Neural progenitor cell (in vitro differentiated cells): ENCODE measurements at places on chromosomes 1 and 21.

DNA sequence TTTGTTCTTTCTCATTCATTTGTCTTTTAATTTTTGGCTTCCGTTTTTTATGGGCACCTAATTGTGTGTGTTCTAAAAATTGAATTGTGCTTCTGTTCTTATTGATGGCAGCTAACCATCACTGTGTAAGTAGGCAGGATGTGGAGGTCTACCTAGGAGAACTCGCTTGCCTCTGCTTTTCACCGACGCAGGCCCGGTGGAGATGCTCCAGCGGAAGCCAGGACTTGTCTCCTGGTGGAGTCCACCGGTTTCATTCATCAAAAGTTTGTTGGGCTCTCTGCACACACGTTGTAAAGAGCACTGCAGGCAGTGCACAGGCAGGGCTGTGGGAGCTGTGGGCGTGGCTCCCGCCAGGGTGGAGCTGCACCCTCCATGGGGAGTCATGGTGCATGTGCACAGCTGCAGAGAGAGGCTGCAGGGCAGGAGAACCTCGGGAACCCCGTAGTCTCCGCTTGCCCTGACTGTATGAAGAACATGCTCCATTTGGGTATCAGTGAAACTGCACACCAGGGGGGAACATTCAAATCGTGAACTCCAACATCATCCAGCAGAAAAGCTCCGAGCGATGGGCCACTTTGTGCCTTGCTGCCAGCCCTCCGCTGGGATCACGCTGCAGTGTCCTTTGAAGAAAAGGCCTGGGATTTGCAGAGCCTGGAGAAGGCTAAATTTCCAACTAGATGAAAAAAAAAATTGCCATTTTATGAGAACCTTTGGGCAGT lies 6.0 kb upstream of the C1orf174 start:
- DNase-seq: no peak

DNA sequence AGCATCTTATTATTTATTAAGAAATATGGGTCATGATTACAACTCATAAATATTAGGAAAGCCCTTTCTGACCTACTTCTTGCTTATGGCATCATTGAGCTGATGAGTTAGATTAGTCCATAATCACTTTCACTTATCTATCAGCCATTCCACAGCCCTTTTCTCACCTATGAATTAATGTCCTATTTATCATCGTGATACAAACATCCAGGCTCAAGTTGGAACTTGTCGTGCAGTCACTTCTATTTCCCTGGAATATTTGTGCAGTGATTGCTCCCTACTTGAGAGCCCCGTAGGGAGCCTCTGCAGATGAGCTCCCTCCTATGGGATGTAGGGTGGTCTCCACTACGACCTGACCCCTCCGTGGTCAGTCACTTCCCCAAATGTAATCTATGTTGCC lies 8.1 kb upstream of the F3 start:
- DNase-seq: no peak

- DNase-seq: no peak
These were observed 74.5 kb upstream of the USP24 start for GRCh38 chr1:55289614-55290013.

- no peak for DNase-seq
These were observed 69.4 kb downstream of the GPATCH2 start for GRCh38 chr1:217561446-217561845.

DNA sequence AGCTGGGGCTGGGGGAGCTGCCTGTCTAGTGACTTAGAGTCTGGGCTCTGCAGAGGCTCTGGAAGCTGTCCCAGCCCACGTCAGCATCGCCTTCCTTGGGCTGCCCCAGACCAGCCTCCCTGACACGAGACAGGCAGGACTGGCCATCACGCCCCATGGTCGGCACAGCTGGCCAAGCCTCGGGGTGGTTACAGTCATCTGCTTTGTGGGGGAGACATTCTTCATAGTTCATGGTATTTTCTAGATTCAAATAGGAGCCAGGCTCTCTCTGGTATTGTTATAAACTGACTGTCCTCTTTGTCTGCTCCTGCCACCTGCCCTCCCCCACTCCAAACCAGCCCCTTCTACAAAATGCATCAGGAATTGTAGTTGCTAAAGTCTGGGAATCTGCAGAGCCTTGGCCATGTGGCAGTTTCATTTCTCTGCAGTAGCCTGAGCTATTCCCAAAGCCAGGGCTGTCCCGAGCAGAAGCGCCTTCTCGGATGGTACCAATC lies 29.4 kb downstream of the OLFML2B start:
- DNase-seq: no peak

GRCh38 chr1:211330282-211330936 lies 3.8 kb downstream of the TRAF5 start:
- DNase-seq: no peak

GRCh38 chr1:15305468-15305770 lies 58.4 kb downstream of the FHAD1 start:
- DNase-seq: no peak

DNA sequence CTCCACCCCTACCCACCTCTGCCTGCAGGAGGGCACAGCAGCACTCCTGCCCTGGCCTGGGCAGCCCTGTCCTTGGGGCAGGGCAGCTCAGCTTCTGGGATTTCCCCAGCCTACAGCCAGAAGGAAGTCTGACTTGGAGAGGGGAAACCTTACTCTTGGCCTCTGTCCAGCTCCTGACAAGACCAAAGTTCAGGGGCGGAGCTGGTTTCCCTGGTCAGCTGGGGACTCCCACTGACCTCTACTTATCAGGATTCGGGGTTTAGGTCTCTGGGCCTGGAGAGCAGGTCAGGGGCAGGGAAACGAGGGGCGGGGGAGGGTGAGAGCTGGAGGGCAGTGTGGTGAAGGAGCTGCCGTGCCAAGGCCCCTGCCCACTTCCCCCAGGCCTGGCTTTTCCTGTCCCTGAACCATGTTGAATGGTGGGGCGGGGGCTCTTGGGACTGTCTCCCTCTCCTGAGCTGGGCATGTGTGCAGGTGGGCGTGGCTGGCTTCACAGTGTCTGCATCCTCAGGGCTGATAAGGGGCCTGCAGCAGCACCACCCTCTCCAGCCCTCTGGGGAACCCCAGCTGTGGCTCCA lies 16.8 kb upstream of the ETV3 start:
- no peak for DNase-seq

GRCh38 chr21:38042246-38042645 lies 126.0 kb upstream of the KCNJ6 start:
- DNase-seq: no peak

- DNase-seq: no peak
These were observed 42.6 kb upstream of the SRRM1 start for GRCh38 chr1:24600551-24600950.

DNA sequence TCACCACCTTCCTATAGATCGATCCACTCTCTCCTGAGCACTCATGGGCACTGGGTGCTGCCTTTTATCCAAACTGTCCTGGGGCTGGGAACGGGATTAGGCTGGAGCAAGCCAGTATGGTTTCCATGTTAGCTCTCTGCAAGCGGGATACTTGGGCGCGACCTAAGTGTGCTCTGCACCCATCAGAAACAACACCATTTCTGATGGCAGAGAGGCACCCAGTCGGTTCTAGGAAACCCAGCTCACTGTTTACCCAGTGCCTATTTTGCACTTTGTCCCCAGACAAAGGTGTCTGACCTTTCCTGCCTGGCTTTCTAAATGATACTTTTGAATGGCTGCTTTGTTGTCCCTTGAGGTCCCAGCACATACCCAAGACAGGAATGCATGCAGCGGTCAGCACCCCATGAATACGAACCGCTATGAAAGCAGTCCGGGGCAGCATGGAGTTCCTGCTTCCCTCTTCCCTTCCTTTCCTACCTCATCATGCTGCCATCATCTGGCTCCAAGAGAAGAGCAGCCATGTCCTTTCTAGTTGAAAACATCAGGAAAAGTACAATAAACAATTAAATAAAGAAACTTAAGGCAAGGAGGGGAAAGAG lies 83.9 kb downstream of the TRABD2B start:
- DNase-seq: peak; percentile 43

- DNase-seq: no peak
These were observed 8.5 kb downstream of the SH3BGRL3 start for GRCh38 chr1:26288311-26288941.

DNA sequence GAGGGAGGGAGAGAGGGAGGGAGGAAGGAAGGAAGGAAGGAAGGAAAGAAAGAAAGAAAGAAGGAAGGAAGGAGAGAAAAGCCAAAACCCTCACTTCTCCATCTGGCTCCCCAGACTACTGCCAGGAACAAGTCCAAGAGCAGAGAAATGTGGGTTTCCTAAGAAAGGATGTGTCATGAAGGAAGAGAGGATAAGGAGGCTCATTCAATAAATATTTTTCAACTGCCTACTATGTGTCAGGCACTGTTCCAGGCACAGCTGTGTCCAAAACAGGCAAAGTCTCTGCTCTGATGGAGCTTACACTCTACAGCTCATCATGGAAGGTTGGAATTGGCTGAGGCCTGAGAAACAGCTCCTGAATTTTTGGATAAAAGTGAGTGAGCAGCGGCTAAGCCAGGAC lies 42.6 kb upstream of the ATP2B4 start:
- DNase-seq: no peak

- DNase-seq: no peak
These were observed 50.7 kb upstream of the KCNE2 start for GRCh38 chr21:34313116-34313515.

- no peak for DNase-seq
These were observed 22.3 kb downstream of the IL6R start for GRCh38 chr1:154427173-154428139.

- DNase-seq: no peak
These were observed 22.1 kb upstream of the IL10 start for GRCh38 chr1:206794294-206794908.

- peak; percentile 80 for DNase-seq
These were observed 6.5 kb upstream of the ATP1A2 start for GRCh38 chr1:160108888-160109662.

GRCh38 chr1:5502311-5503194 lies 489.7 kb downstream of the NPHP4 start:
- DNase-seq: no peak

GRCh38 chr1:235552146-235552716 lies 48.0 kb upstream of the B3GALNT2 start:
- no peak for DNase-seq

- no peak for DNase-seq
These were observed 105.2 kb downstream of the ACBD6 start for GRCh38 chr1:180397175-180397574.

- peak; percentile 89 for DNase-seq
These were observed 34.2 kb downstream of the BATF3 start for GRCh38 chr1:212665241-212666115.

GRCh38 chr1:34879230-34879629 lies 19.7 kb upstream of the SMIM12 start:
- DNase-seq: peak; percentile 59

GRCh38 chr1:8938232-8938999 lies 7.3 kb upstream of the CA6 start:
- DNase-seq: no peak

GRCh38 chr1:41941381-41941780 lies 22.7 kb upstream of the HIVEP3 start:
- no peak for DNase-seq

DNA sequence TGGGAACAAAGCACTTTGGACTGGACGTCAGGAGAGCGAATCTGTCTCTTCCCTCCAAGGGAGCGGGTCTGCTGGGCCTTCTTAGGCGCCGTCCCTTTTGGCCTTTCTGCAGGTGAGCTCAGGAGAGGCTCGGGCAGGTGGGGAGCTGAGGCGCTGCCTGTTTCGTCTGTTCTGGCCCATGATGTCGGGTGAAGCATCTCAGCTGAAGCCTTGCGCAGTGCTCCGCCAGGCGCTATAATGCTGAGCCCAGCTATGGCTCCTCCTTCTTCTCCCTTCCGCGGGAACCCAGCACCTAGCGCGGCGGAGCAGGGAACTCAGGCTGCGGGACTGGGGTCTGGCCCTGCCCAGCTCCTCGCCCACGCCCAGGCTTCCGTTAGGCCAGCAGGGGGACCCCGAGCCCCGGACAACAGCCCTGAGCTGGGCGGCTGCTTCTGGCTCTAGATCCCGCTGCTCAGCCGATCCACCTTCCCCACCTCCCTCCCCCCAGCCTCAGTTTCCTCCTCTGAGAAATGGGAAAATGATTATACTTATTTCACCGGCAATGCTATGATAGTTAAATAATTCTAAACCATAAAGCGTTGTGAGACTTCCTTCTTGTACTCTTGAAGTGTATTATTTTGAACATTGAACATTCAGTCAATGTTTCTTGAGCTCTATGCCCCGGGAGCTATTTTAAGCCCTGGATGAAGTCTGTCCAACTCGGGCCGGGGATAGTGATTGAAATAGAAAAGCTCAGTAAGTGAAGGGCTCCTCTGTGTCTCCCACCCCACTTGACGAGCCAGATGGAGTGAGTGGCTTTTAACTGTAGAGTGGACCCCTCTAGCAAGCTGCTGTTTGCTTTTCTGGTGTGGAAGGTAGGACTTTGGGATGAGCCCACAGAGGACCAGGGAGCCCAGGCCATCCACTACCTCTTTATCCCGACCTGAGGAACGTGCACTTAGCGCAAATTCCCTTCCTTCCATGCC lies 9.6 kb upstream of the ADORA1 start:
- DNase-seq: peak; percentile 93

GRCh38 chr1:16111771-16112595 lies 38.5 kb upstream of the FAM131C start:
- no peak for DNase-seq

DNA sequence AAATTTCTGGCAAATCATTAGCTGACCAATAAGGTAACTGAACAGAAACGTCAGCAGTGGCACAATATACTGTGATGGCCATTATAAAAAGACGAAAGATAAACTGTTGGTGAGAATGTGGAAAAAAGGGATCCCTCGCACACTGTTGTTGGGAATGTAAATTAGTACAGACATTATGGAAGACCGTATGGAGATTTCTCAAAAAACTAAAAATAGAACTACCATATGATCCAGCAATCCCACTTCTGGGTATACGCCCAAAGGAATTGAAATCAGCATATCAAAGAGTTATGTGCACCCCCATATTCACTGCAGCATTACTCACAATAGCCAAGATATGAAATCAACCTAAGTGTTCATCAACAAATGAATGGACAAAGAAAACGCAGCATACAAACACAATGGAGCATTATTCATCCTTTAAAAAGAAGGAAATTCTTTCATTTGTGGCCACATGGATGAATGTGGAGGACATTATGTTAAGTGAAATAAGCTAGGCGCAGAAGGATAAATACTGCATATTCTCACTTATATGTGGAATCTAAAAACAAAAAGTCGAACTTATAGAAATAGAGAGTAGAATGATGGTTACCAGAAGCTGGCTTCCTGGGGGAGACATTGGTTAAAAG lies 257.7 kb downstream of the RHOU start:
- no peak for DNase-seq
